ENCODE measurements at places on chromosomes 3 and 15.

DNA sequence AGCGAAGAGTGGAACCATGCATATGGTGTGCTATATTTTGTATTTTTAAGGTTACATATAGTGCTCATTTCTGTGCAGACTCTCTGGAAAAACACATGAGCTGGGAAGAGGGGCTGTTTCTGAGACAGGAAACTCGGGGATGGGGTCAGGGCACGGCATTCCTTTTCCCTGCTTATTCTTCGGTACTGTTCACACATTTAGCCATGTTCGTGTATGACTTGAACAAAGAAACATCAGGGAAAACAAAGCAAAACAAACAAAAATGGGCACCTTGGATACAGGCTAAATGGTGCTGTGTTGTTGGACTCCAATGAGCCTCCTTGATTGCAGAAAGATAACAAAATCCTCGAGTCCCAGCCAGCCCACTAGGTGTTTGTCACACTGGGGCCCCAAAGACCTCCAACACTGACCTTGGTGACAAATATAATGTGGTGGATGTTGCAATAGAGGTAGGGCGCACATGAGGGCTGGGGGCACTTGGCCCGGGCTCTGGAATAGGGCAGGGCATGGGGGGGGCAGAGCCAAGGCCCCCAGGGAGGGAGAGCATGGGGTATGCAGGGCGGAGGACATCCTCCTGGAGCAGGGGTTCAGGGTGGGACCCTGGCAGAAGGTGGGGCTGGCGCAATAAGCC, 19.3 kb downstream of the DNASE1L3 start:
- DNase-seq = no peak

DNA sequence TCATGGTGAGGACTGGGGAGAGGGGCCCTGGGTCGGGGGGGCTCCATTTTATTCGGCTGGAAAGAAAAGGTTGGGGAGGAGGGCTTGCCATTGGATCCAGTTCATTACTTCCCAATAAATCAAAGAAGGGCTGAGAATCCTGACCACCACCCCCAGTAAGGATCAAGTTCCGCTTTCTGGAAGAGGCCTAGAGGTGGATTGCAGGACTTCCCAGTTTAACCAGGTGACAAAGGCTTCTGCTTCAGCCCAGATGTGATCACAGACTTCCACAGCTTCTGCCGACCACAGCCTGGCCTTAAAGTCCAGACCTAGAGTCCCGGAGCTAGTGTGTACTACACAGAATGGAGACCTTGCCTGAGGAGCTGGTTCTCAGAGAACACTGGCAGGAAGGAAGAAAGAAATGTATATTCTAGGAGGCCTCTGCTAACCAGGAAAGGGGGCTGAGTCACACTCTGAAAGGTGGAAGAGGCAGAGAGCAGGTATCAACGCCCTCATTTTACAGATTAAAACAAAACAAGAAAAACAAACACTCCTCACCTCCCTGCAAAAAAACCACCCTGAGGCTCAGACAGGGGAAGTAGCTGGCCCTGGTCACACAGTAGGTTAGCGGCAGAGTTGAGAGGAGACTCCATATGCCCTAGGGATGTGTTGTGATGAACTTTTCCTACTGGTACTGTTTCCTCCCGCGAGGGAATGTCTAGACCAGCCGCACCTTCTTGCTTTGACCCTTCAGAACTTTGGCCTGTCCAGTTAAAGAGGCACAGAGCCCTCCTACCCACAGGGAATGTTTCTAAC, 1.1 kb upstream of the CEMIP start:
- no peak for DNase-seq

DNA sequence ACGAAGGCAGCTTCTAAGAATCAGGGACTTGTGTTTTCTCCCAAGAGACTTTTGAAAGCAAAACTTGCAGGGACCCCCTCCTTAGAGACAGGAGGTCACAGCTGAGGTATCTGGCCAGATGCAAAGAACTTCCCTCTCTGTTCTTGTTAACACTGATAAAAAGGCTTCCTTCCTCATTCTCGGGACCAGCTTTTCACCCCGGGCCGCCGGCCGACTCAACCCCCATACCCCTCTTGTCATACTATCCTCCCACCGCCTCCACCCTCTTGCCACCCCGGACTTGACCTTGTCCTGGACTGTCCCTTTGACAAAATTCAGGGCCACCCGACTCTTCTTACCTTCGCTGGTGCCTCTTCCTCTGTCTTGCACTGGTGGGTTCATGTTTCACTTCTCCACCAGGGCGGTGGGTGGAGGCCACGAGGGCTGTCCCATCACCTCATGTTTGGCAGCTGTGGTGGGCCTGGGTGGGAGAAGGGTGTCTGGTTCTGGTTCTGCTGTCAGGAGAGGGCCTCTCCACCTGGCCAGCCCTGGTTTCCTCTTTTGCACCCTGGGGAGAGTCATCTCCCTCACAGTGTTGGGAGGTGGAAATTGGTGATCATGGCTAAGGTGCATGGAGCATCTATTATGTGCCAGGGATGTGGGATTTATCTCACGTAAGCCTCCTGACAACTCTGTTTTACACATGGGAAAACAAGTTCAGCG, 32.5 kb downstream of the BHLHE40 start:
- no peak for DNase-seq

DNA sequence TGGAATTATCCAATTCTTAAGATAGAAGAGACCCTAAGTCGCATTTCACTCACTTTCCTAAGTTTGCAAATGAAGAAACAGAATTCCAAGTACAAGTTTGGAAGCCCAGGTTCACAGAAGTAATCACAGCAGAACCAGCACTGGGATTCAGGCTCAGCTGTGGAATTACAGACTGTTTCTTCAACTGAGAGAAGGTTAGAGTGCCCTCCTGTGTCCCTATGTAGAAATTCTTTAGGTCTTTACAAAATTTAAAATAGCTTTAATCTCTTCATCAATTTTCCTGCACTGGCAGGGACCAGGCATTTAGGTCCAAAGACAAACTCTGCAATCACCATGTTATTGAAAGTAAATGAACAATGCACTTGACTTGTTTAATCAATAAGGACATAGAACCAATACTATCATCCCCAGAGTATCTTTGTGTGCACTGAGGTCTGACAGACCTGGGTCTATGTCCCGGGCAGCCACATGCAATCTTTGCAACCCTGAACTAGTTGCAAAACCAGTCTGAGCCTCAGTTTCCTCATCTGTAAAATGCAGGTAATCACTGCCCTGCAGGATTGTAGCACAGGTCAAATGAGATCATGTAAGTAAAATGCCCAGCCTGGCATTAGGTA, 96.3 kb upstream of the ZBED2 start:
- DNase-seq = no peak

- no peak for DNase-seq
Observed at GRCh38 chr3:125349055-125349454, 26.1 kb downstream of the ZNF148 start.

Measured in stimulated activated CD4-positive, alpha-beta T cell treated with anti-CD3 and anti-CD28 coated beads, Interleukin-1b, Interleukin-23, amount 100 ng/mL, for 48 hours (primary cell).